ENCODE measurements at places on chromosomes 2 and 18.

DNA sequence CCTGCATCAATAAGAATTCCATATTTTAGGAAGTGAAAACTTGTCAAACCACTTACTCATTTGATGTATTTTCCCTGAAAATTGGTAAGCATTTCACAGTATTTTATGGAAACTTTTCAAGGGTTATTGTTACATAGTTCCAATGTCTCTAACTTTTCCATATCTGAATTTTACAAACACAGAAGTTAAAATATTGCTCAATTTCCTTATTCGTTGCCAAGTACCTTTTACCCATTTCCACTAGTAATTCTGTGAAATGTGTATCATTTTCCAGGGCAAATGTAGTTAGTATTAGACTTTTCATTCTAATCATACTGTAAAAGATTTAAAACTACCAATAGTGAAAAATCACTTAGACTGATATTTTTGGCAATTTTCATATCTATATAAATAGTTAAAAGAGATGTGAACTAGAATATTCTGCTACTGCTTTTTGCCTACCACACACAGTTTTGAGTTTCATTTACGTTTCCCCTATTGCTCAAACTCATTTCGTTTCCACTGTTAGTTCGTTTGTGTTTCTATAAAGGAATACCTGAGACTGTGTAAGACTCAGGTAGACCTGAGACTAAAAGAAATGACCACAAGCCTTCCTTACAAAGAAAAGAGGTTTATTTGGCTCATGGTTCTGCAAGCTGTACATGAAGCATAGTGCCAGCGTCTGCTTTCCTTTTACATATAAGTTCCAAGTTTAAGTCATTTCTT lies 86.3 kb downstream of the PMS1 start:
- DNase-seq, result no peak

GRCh38 chr2:181516992-181517391 lies 59.8 kb downstream of the ITGA4 start:
- no peak for DNase-seq

- DNase-seq, result no peak
These were observed 140.6 kb downstream of the VAPA start for GRCh38 chr18:10054366-10054765.

GRCh38 chr2:157627594-157628476 lies 829 bp downstream of the ACVR1C start:
- no peak for DNase-seq

- no peak for DNase-seq
These were observed 42.9 kb downstream of the OTX1 start for GRCh38 chr2:63093502-63093901.

- DNase-seq, result no peak
These were observed 10.5 kb downstream of the NAPG start for GRCh38 chr18:10536280-10536679.

DNA sequence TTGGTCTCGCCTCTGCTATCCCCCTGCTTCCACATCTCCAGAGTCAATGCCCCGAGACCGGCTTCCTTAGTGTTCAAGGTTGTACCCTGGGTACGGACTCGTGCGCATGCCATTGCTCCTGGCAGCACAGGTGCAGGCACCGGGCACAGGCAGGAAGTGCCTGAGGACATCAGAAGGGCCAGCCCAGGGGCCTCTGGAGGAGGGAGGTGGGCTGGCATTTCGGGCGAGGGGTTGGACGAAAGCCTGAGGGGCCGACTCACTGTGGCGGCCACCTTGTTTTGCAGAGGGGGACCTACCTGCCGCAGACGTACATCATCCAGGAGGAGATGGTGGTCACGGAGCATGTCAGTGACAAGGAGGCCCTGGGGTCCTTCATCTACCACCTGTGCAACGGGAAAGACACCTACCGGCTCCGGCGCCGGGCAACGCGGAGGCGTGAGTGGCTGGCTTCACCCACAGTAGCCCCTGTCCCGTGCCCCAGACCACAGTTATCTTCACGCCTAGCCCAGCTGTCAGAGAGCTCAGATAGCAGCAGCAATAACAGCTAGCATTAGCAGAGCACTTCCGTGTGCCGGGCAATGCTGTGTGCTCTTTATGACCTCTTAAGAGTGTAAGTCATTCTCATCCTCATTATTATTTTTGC lies 12.5 kb downstream of the ITM2C start:
- no peak for DNase-seq

- DNase-seq, result no peak
These were observed 189.7 kb downstream of the TWIST2 start for GRCh38 chr2:239037559-239037910.

DNA sequence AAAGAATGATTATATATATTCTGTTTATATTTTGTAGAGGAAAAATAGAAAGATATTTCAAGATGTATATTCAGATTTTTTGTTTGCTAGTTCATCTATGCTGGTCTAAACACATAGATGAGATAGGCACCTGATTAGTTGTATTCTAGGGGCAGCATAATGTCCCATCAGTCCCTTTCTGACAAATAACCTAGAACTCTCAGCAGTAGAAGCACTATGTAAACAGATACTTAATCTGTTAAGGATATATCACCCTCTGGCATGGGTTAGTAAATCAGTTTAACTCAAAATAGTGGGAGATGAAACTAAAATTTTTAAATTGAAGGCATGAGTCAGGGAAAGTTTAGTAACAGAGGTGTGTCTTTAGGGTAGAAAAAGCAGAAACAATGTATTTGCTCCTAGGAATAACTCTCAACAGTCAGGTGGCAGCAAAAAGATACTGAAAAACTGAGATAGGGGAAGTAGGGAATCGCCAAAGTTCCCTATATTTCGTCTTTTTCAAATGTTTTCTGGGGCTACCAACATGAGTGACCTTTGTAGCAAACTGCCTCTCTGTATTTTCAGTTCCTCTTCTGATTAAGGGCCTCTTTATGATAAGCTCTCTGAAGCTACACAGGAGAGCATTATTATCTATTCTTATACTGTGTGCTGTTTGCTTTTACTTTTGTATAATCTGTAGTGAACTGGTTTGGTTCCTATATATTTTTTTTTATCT lies 5.7 kb downstream of the PPP1R1C start:
- no peak for DNase-seq

- DNase-seq, result no peak
These were observed 60.1 kb upstream of the RMP24 start for GRCh38 chr18:35912332-35912731.

GRCh38 chr18:77366720-77367641 lies 117.3 kb downstream of the GALR1 start:
- no peak for DNase-seq

DNA sequence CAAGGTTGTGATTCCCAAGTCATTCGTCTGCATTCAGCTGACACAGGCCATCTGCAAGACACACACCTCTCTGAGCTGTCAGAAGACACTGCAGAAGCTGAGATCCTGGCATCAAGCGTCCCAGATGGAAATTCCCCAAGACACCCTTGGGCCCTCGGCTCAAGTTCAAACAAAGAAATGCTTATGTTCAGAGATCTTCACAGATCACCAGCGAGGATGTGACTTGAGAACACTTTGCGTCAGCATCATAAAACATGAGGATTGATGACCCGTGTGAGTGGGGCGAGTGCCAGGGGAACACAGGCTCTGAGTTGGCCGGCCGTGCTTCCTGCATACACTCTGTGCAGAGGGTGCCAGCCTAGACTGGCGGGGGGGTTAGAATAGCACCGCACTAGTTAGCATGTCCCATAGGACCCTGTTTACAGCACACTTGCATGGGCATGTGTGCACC lies 36.8 kb downstream of the KCNIP3 start:
- DNase-seq, result no peak

DNA sequence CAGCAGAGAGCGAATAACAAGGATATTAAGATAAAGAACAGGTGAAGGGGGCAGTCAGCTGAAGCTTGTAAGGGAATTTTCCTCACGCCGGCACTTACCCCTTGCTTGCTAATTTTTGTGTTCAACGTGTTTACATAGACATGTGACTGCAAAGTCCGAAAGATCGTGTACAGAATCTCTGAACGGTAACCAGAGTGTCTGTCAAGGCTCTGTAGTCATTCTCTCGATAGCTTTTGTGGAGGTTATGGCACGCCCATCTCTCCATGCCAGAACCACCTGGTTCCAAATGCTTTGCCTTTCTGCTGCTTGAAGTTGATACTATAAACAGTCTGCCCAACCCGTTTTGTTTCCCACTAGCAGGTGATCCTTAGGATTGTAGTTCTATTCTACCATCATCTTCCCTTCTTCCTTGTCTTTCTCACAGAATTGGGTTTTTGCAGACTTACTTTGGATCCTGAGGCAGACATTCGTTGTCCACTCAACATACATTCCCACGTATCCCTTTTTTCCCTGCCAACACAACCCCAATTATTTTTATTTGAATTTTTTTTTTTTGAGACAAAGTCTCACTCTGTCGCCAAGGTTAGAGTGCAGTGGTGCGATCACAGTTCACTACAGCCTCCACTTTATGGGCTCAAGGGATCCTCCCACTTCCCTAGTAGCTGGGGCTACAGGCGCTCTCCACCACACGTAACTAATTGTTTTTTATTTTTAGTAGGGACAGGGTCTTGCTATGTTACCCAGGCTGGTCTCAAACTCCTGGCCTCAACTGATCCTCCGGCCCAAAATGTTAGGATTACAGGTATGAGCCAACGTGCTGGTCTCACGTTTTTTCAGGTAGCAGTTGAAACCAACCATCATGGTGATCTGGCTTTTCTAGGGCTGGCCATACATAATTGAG lies 1.3 kb upstream of the USP34 start:
- DNase-seq, result no peak
